ENCODE measurements at places on chromosomes 12 and 14.

- no peak for DNase-seq
Measured at GRCh38 chr14:71487941-71488340, 444.3 kb upstream of the RGS6 start.

GRCh38 chr14:100116134-100116533 is 43.3 kb downstream of the DEGS2 start:
- no peak for DNase-seq

- DNase-seq = no peak
Measured at GRCh38 chr12:93547778-93548177, 24.7 kb upstream of the SOCS2 start.

- DNase-seq = no peak
Measured at GRCh38 chr14:97571866-97572555, 774.8 kb downstream of the VRK1 start.

- DNase-seq = no peak
Measured at GRCh38 chr12:97140355-97140754, 233.3 kb downstream of the NEDD1 start.

GRCh38 chr14:103801459-103801858 is 45.9 kb downstream of the PPP1R13B start:
- no peak for DNase-seq

- no peak for DNase-seq
Measured at GRCh38 chr14:89491711-89492381, 74.8 kb upstream of the FOXN3 start.

DNA sequence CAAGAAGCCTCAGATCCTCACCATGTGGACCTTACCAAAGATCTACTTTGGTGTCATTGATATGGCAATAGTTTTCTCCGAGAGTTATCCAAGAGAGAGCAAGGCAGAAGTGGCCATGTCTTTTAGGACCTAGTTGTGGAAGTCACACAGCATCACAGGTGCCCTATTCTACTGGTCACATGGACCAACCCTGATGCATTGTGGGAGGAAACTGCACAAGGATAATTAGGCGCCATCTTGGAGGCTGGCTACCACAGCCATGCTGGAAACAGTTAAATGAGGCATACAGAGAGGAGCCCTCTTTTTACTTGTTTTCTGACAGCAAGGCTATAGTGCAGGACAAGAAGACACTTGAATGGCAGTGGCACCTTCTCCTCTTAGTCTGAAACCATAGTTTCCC is 49.8 kb downstream of the GNS start:
- DNase-seq = no peak

DNA sequence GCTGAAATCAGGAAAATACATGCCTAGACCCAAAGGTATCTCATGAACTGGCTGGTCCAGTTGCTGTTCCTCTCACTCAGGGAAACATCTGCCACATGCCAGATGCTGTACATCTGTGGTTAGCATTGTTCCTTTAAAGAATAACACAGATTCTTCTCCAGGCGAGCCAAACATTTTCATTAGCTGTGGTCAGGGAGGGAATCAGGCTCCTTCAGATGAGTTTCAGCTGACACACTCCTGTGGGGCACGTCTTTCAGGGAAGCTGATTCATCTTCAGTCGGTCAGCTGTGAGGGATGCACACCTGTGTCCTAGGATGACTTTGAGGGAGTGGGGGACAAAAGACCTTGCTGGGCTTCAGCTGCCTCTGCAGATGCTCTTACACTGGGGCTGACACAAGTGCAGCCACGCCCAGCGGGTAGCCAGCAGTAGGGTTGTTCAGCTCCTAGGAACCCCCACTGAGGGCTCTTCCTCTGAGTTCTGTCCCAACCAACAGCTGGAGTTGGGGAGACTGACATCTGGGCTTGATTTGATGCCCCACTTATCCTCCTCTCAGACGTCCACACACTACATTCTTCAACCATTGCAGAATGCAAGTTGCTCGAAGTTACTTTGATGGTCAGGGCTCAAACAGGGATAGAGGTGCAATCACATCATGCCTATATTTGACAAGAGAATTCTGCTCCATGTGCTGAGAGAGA is 155.0 kb downstream of the NUAK1 start:
- DNase-seq = no peak

DNA sequence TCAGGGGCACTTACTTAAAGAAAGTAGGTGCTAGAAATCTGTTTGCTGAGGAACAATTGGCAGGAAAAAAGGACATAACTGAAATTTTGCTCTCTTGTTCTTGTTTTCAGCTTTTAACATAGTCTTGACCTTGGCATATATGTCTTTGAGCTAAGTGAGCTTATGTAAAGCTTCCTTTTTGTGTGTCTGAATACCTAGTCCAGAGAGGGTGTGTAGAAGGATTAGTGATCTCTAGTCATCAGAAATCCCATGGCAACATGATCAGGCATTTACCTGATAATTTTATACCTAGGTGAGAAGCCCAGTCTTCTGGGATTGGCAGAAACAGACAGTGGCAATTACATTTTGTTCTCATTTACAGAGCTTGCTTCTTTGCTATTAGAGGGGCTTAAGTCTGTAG is 166.1 kb downstream of the SNAPC1 start:
- no peak for DNase-seq

DNA sequence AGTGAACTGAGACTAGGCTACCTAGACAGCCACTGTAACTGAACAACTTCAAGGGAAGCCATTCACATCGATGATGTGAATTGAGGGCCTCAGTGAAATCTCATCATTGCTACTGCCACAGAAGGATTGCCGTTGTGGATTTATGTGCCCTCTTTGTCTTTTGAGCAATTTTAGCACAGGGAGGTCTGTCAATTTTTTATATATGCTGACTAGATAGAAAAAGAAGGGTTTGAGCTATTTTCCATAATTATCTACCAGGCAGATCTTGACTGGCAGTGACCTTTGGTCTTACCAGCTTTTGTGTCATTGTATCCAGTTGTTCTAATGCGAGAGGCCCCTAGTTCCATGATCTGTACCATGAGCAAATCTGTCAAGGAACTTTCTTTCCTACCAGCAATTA is 179.4 kb downstream of the ERC1 start:
- DNase-seq = no peak

DNA sequence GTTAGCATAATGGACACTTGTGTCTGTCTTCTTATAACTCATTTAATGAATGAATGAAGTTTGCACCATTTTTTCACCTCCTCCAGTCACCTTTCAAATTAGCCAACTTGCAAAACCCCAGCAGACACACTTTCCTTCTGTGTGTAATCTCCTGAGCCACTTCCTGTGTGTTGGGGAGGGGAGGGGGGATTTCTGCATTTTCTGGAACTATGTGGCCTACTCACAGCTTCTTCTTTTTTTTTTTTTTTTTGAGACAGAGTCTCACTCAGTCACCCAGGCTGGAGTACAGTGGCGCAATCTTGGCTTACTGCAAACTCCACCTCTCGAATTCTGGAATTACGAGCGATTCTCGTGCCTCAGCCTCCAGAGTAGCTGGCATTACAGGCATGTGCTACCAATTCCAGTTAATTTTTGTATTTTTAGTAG is 4.1 kb upstream of the SERPINA1 start:
- DNase-seq = no peak

DNA sequence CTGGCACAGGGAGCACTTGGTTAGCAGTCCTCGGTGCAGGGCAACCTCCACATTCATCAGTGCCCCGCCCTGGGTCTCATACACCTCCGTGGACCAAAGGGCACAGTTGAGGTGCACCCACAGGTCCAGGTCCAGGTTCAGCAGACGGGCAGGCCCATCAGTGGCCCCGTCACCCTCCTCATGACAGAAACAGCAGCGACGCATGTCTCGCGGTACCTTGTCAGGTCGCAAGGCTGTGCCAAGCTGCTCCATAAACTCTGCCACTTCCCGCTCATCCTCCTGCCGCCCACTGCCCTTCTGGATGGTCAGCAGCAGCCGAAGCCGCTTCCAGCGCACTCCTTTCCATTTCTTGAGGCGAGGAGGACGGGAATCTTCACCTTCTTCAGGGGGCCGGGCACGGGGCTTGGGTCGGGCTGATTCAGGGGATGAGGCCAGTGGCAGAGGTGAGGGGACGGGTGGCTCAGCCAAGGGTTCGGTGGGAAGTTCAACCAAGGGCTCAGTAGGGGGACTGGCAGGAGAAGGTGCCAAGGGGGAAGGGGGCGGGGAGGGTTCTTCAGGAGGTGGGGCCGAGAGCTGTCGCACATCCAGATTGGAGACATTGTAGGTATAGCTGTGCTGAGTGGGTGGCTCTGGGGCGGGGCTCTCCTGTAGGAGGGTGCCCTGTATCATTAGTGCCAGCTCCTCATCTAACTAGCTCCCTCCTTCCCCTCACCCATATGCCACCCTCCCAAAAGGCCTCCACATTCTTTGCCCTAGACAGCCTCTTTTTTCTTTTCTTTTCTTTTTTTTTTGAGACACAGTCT is 8.3 kb upstream of the PRKAG1 start:
- DNase-seq = no peak

DNA sequence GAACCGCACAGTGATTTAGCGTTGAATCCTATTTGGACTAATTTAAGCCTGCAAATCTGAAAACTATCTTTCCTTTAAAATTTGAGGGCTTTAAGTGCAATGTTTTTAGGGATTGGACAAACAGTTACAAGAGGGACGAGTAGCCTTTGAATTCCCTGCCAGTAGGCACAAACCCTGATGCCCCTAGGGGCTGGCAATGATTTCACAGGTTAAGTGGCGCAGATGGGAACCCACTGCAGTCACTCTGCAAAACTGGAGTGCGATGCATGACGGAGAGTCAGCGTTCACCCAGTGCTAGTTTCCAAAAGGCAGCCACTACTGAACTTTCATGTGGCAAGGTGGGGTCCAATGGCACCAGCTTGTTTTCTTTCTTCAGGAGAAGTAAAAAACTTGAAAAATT is 99.4 kb upstream of the FRMD6 start:
- DNase-seq = no peak

GRCh38 chr14:81450100-81450531 is 50.0 kb upstream of the STON2 start:
- no peak for DNase-seq

- DNase-seq = no peak
Measured at GRCh38 chr12:115412831-115413230, 728.9 kb upstream of the TBX3 start.

DNA sequence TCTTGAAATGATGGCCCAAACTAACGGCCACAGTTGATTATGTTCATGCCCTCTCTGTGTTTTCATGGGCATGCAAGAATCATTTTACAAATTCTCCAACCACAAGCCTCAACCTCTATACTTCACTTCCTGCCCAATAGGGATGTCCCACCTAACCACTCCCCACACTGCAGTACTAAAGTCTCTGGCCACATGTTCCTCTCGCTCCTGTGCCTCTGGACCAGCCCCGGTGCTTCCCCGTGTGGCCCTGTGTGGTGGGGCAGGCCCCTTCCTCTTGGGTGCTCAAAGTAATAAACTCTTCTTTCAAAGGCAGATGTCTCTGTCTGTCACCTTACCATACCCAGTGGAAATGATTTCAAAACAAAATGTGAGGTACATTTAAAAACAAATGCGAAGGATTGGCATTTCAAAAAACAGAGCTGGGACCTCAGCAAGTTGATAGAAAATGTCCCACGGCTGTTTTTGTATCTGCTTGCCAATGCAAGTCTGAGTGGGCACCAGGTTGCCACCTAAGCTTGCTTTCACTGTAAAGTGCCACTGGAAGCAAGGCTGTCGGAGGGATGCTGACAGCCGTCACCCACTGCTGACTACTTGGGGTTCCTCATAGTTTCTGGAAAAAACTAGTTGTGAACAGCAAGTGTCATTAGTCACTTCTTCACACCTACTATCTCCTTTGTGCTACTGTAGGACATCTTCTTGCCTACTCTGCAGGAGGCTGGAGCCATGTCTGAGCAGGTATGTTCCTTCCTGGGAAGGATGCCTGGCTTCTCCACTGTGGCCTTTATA is 8.2 kb upstream of the SERPINA11 start:
- no peak for DNase-seq

DNA sequence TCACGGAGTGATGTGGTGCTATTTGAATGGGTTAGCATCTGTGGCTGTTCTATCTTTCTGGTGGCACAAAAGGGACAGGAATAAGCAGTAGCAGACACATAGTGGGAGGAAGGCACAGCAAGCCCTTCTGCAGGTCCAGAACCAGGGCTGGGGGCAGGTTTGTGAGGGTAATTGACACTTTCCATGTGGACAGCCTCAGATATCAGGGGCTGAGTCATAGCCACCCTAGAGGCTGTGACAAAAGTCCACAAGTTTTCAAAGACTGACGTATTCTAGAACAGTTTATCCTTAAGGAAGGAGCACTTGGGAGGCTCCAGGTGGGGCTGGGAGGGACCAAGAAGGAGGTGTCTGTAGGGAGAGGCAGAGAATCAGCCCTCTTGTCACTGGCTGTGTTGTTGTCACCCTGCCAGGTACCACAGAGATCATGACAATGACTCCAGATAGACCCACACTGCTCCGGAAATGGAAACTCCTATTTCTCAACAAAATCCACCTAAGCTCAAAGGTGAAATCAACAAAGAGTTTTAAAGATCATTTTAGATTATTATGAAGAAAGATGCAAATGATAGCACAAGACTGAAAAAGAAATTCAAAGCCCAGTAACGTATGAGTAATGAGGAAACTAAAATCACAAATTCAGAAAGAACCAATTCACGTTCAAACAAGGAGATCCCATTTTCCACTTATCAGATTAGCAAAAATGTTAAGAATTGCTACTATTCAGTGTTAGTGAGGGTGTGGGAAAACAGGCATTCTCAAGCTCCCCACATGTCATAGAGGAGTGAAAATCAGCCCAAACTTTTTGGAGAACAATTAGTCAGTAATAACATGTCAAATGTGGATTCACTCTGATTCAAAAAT is 48.3 kb downstream of the NFKBIA start:
- no peak for DNase-seq

- no peak for DNase-seq
Measured at GRCh38 chr12:25324861-25325260, 74.1 kb upstream of the KRAS start.

All from stimulated activated CD8-positive, alpha-beta memory T cell treated with anti-CD3 and anti-CD28 coated beads, Interleukin-4, amount 100 ng/mL, for 4 hours (primary cell).